NCI-H1417 (cell line): ENCODE measurements at places on chromosomes 2 and 18.

GRCh38 chr2:177604271-177605065 lies 211.9 kb downstream of the AGPS start:
- DNase-seq = peak; percentile 8

- no peak for DNase-seq
Observed at GRCh38 chr18:8718401-8718913, 13.1 kb downstream of the MTCL1 start.

DNA sequence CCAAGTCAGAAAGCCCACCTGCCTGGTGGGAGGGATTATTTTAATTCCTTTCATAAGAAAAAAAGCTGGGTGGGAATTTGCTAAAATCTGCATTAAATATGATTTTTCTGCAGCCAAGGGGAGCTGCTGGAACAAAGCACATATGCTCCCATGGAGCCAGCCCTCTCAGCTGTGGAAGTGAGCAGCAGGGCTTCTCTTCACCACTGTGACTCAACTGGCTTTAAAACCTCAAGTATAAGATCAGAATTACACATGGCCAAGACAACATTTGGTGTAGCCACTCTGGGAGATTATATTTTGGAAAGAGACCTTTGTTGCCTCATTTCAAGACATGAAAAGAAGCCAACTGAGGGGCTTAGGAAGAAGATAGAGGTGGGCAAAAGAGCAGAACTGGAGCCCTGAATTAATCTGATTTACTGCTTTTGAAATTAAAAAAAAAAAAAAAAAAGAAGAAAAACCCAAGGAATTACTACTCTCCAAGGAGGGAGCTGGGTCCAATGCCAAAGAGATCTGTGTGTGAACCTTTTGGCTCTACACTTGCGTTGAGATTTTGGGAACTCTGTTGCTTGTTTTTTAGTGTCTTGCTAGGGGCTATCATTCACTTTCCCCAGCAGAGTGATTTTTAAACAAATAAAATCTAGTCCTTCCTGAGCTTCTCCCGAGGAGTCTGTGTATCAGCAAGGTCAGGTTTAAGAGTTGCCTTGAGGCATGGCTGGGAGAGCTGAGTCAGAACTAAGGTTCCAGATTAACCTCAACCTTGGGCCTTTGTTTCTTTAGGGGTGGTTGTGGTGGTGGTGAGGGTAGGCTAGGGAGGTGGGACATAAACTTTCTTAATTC lies 6.0 kb downstream of the LHCGR start:
- no peak for DNase-seq

GRCh38 chr2:168726375-168726774 lies 76.1 kb upstream of the NOSTRIN start:
- no peak for DNase-seq

- no peak for DNase-seq
Observed at GRCh38 chr2:172361360-172361759, 66.0 kb upstream of the ITGA6 start.

DNA sequence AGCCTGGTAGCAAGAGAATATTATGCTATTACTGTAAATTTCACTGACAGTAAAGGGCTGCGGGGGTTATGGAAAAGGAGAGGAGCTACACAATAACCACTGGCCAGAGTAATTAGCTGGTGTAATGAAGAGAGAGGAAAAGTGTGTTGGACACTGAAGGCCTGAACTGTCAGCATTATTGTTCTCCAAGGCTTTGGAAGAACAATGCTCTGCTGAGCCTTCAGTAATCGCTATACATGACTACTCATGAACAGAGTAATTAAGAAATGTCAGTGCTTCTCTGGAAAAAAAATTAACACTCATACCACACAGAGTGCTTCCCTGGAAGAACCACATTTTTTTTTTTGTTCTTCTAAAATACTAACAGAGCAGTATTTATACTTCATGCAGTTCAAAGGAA lies 931.3 kb downstream of the CPS1 start:
- no peak for DNase-seq

DNA sequence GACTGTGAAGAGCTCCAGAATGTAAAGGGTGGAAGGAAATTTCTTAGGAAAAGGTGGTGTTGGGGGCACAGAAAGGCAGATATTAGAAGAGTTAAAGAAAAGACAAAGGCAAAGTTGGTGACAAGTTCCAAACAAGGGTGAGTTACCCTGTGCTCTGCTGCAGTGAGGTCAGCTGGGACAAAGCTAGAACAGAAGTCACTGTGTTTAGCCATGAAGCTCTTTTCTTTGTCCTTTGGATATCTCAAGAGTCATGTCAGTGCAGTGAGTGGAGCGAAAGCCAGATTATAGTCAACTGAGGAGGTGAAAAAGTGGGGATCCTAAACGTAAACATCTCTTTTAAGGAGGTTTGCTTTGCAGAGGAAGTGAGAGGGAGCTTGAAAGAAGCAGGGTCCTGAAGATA lies 187.8 kb upstream of the ALPP start:
- DNase-seq = no peak

- peak; percentile 7 for DNase-seq
Observed at GRCh38 chr18:2526329-2526728, 45.0 kb downstream of the METTL4 start.

DNA sequence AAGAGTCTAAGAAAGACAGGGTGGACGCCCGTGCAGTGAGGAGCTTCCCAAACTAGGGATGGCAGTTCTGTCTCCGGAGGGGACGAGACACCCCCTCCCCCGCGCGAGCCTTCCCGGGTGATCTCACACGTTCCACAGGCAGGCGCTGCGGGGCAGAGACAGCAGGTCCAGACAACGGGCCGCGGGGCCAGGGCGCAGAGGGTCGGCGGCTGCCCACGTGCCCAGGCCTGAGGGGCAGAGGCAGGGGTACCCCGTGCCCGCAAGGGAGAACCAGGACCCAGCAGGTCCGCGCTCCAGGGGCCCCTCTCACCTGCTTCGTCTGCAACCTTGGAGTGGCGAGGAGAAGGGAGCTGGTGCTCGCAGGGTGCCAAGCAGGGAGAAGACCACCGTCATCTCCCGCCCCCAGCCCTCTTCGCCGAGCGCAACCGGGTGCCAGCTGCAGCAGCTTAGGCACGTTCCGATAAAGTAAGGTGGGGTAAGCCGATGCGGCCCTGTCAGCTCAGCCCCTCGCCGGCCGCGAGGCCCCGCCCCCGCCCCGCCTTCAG lies at the start of gene GPR155:
Gene GPR155 (minus strand): TSS at position 467 of the 545 bp plus-strand sequence. CDS start 5,073 bp downstream, outside the sequence.
- no peak for DNase-seq

GRCh38 chr2:231914077-231914690 lies 12.0 kb downstream of the NPPC start:
- DNase-seq = peak; percentile 47

- no peak for DNase-seq
Observed at GRCh38 chr18:11362856-11363255, 213.5 kb upstream of the PIEZO2 start.

DNA sequence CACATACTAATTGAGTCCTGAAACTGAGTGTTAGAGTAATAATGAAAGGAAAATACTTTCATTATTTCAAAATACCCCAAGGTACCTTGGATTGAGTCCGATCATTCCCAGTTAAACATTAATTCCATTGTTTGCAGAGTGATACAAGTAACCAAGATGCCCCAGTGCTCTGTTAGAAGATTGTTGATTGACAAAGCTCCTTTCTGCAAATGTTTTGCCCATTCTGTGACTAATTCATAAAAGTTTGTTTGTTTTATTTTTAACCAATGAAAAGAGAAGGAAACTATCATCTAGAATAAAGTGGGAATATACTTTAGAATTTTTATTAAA lies 124.0 kb downstream of the GULP1 start:
- DNase-seq = no peak

- DNase-seq = no peak
Observed at GRCh38 chr2:65864619-65865018, 432.2 kb upstream of the SPRED2 start.

GRCh38 chr2:187118331-187119099 lies 269.5 kb upstream of the ZSWIM2 start:
- no peak for DNase-seq

DNA sequence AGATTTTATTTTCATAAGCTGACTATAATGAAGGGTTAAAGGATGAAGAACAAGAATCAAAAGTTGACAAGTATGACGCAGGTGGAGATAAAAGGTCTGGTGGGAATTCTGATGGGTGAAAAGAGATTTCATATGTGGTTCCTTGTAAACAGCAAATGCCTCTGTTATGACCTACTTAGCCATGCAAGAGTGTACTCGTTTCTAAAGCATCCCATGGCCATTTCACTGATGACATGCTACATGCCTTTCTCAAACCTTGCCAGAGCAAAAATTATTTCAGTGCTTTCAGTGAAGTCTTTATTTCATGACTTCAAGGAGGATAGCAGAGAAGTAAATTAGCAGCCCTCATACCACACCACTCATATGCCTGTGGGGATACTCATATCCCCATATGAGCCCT lies 71.7 kb downstream of the FEZ2 start:
- DNase-seq = no peak

GRCh38 chr2:190562121-190562520 lies 27.6 kb upstream of the NEMP2 start:
- no peak for DNase-seq

DNA sequence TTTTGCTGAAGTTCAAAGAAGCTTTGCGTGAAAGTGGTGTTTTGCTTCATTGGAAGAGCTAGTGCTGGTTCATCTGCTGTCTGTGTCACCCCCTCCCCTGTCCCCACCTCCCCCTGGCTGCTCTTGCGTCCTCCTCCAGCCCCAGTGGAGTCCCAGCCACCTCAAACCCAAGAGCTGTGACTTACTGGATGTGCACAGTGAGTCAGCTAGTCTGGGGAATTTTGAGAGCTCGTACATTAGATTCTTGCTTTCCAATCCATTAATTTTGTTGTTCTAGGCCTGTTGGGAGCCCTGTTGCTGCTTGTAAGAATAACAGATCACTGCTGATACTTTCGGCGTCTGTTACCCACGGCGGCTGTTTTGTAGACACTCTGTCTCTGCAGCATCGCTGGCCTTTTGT lies 412.1 kb downstream of the TSN start:
- DNase-seq = no peak

GRCh38 chr2:19643117-19643518 lies 258.7 kb downstream of the TTC32 start:
- DNase-seq = no peak

- DNase-seq = no peak
Observed at GRCh38 chr2:55976681-55977080, 53.1 kb upstream of the EFEMP1 start.

- peak; percentile 34 for DNase-seq
Observed at GRCh38 chr18:27109451-27109850, 75.7 kb downstream of the CHST9 start.

- no peak for DNase-seq
Observed at GRCh38 chr2:170821531-170822289, 5.0 kb downstream of the GAD1 start.
